ACHN (cell line): ENCODE measurements at places on chromosomes 7 and 10.

DNA sequence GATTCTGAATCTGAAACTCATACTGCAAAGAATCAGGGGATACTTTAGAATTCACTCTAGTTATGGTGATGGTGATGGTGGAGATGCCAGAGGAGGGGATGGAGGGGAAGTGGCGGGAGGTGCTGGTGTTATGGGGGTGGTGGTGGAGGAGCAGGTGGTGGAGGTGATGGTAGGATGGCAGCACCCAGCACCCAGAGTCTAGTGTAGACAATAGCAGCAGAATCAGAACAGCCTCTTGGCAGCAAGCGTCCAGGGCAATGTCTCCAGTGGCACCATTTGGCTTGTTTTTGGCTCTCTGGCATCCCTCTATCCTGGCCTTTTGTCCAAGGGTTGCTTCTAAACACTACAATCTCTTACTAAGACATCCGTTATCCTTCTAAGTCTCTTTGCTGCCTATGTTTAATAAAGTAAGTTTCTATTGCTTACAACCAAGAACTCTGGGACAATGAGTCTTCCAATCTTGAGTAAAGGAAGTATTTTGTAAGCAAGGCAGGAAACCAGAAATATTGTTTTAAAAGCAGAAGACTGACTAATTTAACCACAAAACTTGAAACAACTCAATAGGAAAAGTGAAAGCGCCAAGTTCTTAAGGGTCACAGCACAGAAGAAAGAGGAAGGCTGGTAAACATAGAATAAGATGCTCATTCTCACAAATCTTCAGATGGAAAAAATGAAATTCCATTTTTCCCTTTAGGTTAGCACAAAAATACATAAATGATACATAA is 42.4 kb upstream of the GDF10 start:
- DNase-seq = no peak

GRCh38 chr10:88004451-88004850 is 141.0 kb downstream of the PTEN start:
- no peak for DNase-seq

- DNase-seq = peak; percentile 93
Measured at GRCh38 chr7:99860281-99861127, 16.3 kb downstream of the OR2AE1 start.

- DNase-seq = no peak
Measured at GRCh38 chr7:122438006-122438405, 133.5 kb upstream of the FEZF1 start.

GRCh38 chr10:58050575-58050974 is 217.1 kb downstream of the IPMK start:
- DNase-seq = no peak

- DNase-seq = no peak
Measured at GRCh38 chr7:101294039-101294831, 27.4 kb downstream of the IFT22 start.

DNA sequence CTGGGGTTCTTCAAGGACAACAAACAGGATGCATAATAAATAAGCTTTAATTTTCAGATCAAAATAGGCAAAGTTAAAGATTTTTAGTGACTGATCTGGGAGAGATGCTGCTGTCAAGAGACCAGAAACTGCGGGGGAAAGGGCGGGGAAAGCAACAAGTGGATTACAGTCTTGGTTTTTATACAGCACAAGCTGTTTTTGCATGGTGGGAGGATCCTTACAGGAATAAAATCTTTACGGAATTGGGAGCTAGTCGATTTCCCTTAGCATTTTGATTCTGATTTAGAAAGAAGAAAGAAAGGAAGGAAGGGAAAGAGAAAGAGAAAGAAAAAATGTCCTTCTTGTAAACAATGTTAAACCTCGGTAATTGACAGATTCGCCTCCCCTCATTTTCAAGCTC is 242.3 kb upstream of the SP8 start:
- DNase-seq = peak; percentile 18

- DNase-seq = peak; percentile 79
Measured at GRCh38 chr7:5677538-5678294, 103.7 kb downstream of the RNF216 start.

GRCh38 chr7:134854816-134855215 is 75.4 kb downstream of the CALD1 start:
- DNase-seq = no peak

DNA sequence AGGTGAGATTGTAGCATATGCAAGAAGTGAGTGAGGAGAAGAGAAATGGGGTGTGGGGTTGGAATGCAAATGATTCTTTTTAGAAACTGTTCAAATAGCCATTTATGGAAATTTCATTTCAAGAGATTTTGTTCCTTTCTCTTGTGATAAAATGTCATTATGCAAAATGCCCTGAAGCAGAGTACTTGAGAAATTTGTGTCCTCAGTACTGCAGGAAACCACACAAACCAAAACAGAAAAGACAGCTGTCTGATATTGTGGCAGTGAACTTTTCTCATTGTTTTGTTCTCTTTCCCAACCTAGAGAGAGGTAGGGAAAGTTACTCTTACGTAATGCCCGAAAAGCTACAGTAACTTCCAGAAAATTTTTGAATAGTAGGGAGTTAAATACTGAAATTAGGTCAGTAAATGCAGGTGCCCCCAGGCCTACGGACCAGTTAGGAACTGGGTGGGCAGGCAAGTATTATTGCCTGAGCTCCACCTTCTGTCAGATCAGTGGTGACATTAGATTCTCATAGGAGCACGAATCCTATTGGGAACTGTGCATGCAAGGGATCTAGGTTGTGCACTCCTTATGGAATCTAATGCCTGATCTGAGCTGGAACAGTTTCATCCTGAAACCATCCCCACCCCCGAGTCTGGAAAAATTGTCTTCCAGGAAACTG is 34.0 kb downstream of the DLD start:
- DNase-seq = no peak

GRCh38 chr7:81887098-81888090 is 117.5 kb upstream of the HGF start:
- DNase-seq = no peak

- DNase-seq = peak; percentile 17
Measured at GRCh38 chr7:68063171-68063570, 1066.5 kb downstream of the TYW1 start.

DNA sequence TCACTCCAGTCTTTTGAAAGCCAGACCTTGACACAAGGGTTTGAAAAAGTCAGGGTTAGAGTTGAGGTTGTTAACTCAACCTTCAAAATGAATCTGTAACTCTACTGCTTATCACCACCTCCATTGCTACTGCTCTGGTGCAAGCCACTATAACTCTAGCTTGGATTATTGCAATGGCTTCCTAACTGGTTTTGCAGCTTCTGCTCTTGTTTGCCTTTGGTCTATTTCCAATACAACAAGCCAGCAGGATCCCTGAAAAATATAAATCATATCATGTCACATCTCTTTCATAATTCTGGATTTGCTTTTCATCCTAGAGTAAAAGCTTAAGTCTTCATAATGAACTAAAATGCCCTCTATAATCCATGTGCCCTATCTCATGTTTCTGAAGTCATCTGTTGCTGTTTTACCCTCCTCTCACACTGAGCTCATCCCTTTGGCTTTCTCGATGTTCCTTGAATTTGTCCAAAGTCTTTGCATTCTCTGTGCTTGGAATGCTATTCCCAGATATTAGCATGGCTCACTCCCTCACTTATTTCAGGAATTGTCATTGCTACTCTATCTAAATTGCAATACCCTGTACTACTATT is 10.9 kb downstream of the TAS2R60 start:
- DNase-seq = no peak

GRCh38 chr7:39621261-39621660 is 2.1 kb upstream of the RALA start:
- peak; percentile 49 for DNase-seq

GRCh38 chr10:114992189-114992775 is 54.3 kb downstream of the TRUB1 start:
- no peak for DNase-seq

- DNase-seq = peak; percentile 34
Measured at GRCh38 chr10:94076325-94076841, 82.7 kb downstream of the PLCE1 start.

- DNase-seq = no peak
Measured at GRCh38 chr7:106729720-106730385, 68.9 kb upstream of the CCDC71L start.

GRCh38 chr7:28516390-28517172 is 104.3 kb downstream of the CREB5 start:
- DNase-seq = no peak

- DNase-seq = peak; percentile 99
Measured at GRCh38 chr10:95229724-95230627, 35.9 kb downstream of the ACSM6 start.

GRCh38 chr7:33986451-33986850 is 81.1 kb downstream of the BMPER start:
- no peak for DNase-seq

DNA sequence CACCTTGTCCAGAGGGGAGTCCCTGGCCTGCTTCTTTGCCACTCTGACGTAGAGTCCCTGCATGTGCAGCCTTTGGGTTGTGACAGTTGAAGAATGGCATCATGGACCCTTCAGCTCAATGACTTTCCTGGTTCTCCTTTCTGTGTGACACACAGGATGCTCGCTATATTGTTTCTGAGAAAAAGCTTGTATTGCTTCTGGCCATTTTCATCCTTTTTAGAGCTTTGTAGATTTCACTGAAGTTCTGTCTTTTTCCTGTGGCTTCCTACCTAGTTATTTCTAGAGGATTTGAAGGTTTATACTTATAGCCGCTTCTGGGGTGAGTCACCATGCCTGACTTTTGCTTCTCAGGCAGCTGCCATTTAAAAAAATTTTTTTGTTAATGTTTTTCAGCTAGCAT is 27.0 kb downstream of the SND1 start:
- peak; percentile 34 for DNase-seq

DNA sequence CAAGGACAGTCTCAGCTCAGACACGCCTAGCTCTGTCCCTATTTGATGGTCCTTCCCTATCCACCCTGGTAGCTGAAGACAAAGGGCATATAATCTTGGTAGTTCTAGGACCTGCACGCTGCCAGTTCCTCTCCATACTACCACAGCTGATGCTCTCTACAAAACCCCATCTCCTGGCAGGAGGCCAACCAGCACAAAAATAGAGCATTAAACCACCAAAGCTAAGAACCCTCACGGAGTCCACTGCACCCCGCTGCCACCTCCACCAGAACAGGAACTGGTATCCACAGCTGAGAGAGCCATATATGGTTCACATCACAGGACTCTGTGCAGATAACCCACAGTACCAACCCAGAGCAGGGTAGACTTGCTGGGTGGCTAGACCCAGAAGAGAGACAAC is 299.4 kb downstream of the LRRTM3 start:
- DNase-seq = no peak

DNA sequence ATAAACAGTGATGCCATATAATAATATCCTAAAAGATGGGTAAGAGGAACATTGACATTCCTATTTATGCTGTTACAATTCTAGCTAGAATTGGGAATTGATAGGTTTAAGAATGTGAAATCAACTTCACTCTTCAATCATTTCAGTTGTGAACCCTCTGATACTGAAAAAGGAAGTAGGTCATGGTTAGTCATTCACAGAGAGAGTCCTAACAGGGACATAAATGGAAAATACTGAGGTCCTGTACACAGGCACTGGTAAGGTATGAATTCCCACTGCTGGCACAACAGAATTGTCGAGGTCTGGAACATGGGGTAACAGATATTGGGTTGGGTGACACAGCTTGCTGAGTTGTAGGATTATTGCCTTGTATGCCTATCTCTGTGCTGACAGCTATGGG is 289.4 kb upstream of the LRRN3 start:
- no peak for DNase-seq

GRCh38 chr7:38950309-38950708 is 27.4 kb upstream of the POU6F2 start:
- DNase-seq = no peak

- DNase-seq = no peak
Measured at GRCh38 chr10:437698-438490, 251.6 kb downstream of the DIP2C start.

DNA sequence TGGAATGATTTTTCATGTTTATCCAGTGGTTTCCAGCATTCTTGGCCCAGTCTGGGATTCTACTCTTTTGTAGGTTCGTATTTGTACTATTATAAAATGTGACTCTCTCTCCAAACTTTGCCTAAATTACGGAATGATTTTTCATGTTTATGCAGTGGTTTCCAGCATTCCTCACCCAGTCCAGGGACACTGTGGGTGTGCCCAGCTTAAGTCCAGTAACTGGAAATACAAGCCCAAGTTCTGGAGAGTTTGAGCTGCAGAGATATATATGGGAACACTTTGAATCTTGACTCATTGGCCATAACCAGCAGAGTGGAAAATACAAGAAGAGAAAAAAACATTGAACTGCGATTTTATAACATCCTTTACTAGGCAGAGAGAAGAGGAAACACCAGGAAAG is 5.9 kb upstream of the MAGI2 start:
- DNase-seq = no peak

DNA sequence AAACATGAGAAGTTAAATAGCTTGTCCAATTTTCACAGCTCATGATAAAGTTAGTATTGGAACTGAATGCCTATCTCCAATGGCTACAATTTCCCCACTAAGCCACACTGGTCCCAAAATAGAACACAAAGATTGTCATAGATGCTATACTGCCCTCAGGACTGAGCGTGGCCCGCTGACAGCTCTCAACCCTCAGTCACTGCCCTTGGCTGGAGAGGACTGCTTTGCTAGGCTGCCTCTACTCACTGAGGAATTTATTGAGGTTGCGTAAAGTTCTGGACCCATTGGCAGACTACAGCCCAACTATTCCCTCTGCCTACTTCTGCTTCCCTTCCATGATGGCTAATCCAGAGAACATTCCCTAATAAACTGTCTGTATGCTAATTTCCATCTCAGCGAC is 165.5 kb upstream of the BET1 start:
- no peak for DNase-seq

DNA sequence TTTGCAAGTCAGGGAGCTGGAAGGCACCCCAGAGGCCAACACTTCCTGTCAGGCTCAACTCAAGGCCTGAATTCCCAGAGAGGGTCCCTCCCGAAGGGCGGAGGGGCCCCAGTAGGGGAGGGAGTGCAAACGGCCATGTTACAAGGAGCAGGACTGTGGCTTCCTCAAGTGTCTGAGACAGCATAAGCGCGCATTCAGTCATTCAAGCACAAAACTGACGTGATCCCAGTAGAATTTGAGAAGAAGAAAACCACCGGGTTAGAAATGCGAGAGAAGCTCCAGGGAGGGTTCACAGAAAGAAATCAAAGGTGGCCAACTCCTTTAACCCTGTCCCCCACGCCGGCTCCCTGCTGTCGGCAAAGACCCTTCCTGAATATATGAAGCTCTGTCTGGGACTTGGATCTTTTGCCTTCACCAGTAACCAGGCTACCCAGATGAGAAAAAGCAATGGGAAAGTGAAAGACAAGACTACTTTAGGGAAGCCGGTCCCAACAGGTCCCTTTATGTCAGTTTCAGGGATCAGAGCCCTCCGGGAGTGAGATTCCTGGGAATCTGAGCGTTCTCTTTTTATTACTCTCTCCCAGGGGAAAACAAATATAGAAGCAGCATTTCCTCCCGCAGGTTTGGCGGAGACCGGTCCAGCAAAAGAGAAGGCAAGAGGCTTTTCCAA is 1.3 kb downstream of the AFAP1L2 start:
- DNase-seq = peak; percentile 87

DNA sequence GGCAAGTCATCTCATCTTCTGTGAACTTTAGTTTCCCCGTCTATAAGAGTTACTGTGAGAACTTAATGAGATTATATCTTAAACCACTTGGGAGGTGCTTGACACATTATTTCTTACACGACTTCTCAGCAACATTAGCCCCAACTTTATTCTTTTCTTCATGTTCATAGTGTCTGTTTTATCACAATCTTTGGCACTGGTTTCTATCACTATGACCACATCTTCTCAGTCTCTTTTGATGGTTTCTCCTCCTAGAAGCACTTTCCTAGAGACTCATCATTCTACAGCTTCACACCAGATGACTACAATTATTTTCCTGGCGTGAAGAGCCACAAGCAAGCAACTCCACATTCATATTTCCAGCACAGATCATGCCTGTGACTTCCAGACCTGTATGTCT is 26.5 kb upstream of the BET1 start:
- no peak for DNase-seq
